ENCODE measurements at places on chromosomes 1 and 21.

GRCh38 chr1:178870944-178871343 lies at the start of gene ANGPTL1:
ANGPTL1 (minus strand) TSS chr1:178871077; CDS start chr1:178865776, 5,301 bp downstream.
- DNase-seq = no peak

GRCh38 chr1:183572721-183573120 lies 17.5 kb downstream of the NCF2 start:
- no peak for DNase-seq

GRCh38 chr21:33109574-33110339 lies 39.8 kb downstream of the OLIG1 start:
- DNase-seq = no peak

DNA sequence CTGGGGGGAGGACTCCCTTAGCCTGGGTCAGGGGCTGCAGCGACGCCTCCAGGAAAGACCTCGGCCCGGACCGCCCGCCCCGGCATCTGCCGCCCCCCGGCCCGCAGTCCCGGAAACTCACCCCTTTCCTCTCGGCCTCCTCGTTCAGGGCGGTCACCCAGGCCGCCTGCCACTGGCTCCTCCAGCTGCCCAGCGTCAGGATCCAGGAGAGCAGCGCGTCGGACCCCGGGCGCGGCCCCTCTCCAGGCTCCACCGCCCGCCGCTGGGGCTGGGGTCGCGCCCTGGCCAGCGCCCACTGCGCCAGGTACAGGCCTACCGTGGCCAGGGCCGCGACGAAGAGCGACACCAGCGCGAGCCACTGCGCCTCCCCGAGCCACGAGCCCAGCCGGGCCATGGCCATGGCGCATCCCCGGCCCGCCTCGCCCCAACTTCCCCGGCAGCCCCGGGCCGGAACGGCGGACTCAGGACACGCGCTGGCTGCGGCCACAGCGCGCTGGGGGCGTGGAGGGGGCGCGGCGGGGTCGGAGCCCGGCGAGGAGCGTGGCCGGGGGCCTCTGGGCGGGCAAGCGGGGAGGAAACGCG lies 478 bp downstream of the C2CD2 start:
- no peak for DNase-seq

DNA sequence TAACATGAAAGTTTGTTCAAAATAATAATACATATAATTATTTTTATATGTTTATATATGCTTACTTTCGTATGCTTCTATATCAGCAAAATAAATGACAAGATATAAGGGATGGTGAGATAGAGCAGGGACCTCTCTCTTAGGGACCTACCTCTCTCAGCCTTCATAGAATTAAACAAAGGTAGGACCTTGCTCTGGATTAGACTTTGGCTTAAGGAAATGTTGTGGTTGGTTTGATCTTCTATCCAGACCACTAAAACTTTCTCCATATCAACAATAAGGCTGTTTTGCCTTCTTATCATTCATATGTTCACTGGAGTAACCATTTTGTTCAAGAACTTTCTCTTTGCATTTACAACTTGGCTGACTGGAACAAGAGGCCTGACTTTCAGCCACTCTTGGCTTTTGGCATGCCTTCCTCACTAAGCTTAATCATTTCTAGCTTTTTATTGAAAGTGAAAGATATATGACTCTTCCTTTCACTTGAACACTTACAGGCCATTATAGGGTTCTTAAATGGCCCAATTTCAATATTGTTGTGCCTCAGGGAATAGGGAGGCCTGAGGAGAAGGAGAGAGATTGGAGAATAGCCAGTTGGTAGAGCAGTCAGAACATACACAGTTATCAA lies 14.4 kb downstream of the FRRS1 start:
- DNase-seq = no peak
